ENCODE measurements at places on chromosomes 7 and 10.

DNA sequence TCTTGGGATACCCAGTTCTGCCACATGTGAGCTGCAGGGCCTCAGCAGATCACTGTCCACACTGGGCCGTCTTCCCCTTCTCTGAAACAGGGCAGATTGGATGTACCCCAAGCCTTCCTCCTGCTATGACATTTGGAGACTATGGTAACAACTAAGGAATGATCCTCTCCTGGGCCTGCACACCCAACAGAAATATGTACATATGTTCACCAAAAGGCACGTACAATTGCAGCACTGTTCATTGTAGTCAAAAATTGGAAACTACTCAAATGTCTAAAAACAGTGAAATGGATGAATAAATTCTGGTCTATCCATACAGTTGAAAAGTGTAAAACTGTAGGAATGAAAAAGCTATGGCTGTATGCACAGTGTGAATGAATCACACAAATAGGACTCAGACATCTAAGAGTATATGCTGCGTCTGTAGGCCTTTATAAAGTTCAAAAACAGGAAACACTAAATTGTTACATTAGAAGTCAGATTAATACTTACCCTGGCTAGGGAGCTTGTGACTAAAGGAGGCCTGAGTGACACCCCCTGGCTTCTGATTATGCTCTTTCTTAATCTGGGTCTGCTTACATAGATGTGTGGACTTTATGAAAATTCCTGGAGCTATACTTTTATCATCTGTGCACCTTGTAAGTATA lies 16.1 kb upstream of the XPNPEP1 start:
- DNase-seq = no peak

DNA sequence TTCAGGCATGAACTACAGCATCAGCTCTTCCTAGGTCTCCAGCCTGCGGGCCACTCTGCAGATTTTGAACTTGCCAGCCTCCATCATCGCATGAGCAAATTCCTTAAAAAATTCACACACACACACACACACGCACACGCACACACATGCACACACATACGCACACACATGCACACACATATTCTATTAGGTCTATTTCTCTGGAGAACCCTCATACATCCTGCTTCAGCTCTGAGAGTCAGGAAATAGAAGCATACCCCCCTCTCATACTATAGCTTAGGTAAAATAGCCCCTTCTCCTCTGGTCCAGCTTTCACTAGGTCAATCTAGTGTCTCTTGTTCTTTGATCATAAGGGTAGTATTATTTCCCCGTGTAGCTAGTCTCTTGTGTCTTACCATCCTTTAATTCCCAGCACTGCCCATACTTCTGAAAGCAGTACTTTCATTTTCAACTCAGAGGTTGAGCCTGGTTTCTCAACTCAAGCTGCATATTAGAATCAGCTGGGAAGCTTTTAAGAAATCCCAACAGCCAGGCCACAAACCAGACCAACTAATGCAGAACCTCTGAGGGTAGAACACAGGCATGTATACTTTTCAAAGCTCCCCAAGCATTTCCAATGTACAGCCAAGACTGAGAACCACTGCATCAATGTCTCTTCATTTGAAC lies 30.9 kb upstream of the ITGB8 start:
- DNase-seq = no peak

- no peak for DNase-seq
Measured at GRCh38 chr7:80105701-80106408, 28.8 kb upstream of the GNAI1 start.

DNA sequence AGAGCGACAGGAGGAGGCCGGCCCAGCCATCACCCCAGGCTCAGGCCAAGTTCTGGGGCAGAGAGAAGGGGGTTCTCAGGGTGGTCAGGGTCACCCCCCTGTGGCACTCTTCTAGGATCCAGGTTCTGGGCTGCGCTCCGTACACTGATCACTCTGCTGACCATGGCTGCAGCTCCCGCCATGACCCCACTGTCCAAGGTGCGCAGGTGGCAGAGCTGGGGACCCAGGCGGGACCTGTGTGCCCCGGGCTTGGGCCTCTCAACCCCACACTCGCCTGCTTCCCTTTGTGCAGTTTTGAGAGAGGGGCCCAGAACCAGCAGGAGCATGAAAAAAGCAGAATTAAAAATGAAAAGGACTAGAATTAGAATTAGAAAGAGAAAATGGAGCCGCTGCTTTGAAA lies 227.1 kb downstream of the FANK1 start:
- DNase-seq = no peak

DNA sequence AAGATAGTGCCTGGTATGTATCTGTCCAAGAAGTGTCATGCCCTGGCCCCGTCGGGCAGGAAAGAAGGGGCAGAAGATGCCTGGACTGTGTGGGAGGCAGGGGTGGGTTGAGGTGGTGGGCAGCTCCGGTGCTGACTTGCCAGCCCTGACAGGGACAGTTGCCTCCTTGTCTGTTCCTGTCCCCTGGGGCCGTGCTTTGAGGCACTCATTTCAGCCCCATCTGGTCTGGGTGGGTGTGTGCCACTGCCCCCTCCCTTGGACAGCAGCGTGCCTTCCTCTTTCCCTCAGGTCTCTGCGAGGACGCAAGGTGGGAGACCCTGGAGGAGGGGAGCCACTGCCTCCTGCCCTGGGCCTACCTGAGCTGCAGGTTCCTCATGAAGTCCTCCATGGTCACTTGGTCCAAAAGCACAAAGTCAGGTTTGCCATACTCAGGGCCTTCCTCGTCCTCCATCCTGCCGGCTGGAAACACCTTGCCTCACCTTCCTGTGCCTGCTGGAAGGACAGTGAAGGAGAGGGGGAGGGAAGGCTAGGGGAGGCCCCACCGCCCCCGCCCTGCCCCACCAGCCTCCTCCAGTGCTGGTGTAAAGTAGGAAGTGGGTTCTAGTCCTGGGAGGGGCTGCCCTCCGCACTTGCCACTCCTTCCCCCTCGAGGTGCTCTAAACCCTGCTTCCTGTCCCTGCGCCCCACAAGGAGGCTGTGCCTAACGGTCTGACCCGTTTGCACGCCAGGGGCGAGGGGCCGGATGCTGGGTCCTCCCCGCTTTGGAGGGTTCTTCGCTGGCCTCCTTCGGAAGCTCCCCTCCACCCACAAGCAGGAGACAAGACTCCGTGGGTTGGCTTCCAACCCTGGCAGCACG lies at the start of gene MYO1G:
Gene MYO1G (minus strand): TSS at position 505 of the 856 bp plus-strand sequence. CDS start 54 bp downstream, at position 451.
- no peak for DNase-seq

GRCh38 chr7:33685981-33686683 lies 219.2 kb upstream of the BMPER start:
- peak; percentile 69 for DNase-seq

DNA sequence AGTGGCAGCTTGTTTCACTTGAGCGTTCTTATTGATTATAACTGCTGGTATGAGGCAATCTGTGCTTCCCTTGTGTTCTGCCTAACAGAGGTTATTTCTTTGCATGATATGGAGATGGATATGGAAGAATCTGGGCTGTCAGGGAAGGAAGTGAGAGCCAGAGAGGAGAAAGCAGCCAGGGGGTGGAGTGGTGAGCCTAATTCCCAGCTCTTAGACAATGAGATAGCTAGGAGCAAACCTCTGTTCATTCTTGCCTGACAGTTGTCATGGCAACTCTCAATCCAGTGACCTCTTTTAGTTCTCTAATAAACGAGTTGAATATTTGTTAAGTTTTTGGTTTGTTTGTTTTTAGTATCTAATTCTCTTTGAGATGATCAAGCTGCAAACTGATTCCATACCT lies 214.3 kb downstream of the NRG3 start:
- peak; percentile 51 for DNase-seq

DNA sequence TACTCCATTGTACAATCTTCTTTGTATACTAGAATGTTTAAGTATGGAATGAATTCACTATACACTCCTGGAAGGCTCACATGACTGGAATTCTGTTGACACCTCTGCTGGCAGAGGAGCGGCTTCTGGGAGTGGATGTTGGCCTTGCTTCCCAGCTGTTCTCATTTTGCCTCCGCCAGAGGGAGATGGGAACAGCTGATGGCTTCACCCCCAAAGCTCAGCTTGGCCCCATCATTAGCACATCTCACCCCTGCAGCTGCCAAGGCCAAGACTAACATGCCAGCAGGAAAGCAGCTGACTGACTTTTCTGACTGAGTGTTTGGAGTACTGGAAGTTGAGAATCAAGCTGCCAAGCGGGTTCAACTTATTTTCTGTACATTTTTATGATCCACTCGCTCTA lies 15.1 kb downstream of the ADAM12 start:
- DNase-seq = no peak

DNA sequence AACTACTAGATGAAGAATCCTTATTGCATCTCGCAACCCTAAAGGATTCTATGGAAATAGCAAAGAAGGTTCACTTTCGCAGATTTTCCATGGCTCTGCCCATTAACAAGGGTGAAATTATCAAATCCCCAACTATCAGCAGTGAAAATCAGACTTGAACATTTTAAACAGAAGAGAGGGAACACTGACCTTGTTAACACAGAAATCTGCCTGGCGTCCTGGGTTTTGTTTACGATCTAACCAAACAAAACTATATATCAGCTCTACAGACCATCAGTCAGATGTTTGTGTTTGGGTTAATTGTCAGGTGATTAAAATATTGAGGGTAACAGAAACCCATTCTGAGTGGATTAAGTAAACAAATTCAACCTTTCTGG lies 1.9 kb downstream of the CTTNBP2 start:
- no peak for DNase-seq

- no peak for DNase-seq
Measured at GRCh38 chr10:98758463-98758862, 311.7 kb upstream of the HPS1 start.

GRCh38 chr10:79244841-79245504 lies 102.3 kb upstream of the PPIF start:
- DNase-seq = no peak

GRCh38 chr7:140456551-140457051 lies 22.7 kb downstream of the MKRN1 start:
- no peak for DNase-seq

- no peak for DNase-seq
Measured at GRCh38 chr10:32149252-32149955, 93.2 kb upstream of the KIF5B start.

- DNase-seq = peak; percentile 15
Measured at GRCh38 chr10:111347386-111348013, 270.7 kb downstream of the ADRA2A start.

All from kidney (tissue), 22 donors.